ENCODE measurements at places on chromosomes 4 and X.

DNA sequence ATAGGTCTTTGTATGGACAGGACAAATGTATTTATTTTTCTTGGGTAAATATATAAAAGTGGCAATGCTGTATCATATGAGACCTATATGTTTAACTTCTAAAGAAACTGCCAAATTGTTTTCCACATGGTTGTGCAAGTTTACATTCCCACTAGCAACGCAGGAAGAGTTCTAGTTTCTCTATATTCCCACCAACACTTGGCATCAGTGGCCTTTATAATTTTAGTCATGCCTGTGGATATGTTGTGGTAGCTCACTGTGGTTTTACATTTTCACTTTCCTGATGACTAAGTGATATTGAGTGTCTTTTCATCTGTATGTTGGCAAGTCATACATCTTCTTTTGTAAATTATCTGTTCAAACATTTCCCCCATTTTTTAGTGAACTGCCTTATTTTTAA lies 126.0 kb downstream of the EMCN start:
- no peak for DNase-seq

GRCh38 chr4:158590306-158590705 lies 68.6 kb downstream of the RXFP1 start:
- DNase-seq: no peak

DNA sequence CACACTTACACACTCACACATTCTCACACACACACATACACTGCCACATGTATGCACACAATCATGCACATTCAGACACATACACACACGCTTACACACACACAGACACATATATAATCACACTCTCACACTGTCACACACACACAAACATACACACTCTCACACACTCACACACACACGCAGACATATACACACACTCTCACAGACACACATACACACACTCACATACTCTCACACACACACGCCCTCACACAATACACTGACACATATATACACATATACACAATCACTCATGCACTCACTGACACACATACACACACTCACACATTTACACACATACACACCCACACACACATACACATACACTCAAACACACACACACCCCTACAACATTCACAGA lies 435.3 kb upstream of the FRG1 start:
- no peak for DNase-seq

GRCh38 chr4:118280501-118281218 lies 72.1 kb downstream of the PRSS12 start:
- DNase-seq: no peak

DNA sequence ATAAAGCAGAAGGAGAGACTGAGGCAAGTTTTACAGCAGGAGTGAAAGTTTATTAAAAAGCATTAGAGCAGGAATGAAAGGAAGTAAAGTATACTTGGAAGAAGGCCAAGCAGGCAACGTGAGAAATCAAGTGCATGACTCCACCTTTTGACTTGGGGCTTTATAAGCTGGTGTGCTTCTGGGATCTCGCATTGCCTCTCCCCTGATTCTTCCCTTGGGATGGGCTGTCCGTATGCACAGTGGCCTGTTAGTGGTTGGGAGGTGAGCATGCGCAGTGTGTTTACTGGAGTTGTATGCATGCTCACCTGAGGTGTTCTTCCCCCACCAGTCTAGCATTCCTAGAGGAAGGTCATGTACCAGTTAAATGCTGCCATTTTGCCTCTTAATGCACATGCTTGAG lies 29.1 kb upstream of the C1QTNF7 start:
- no peak for DNase-seq

DNA sequence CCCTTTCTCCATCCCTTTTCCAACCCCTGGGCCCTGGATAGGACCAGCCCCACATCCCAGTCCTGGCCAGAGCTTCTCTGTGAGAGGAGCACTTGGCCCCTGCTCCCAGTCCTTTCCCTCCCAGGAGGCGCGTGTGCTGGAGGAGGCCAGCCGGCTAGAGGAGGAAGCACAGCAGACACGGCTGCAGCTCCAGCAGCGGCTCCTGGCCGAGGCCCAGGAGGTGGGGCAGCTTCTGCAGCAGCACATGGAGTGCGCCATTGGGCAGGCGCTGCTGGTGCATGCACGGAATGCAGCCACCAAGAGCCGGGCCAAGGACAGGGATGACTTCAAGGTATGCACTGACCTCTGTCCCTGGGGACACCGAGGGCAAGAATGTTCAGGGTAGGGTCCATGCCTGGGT lies 87.5 kb downstream of the EVC start:
- no peak for DNase-seq

DNA sequence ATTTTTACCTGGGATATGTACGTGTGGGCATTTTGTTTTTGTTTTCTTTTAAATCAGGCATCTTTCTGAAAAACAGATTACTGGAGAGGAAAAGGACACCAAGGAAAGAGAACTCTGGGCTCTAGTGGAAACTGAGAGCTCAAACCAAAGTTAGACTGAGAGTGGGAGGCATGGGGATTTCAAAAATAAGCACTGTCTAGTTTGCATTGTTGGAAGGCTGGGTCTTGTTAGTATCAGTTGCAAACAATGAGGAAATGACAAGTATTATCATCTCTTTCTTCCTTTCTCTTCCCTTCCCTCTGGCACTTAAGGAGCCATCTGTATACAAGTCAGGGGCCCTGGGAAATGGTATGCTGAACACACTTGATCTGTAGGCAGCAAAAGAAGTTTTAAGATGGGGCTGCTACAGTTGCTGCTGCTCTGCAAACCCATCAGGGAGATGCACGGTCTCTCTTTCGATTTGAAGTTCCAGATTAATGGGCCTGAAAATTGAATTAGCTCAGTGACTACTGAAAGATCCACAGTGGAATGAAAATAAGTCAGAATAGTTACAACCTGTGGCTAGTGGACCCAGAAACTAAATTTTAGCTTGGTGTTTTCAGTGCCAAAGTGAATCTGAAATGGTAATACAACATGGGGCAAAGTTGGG lies 48.0 kb upstream of the GRXCR1 start:
- DNase-seq: no peak
